ENCODE measurements at places on chromosomes 13 and 19.

DNA sequence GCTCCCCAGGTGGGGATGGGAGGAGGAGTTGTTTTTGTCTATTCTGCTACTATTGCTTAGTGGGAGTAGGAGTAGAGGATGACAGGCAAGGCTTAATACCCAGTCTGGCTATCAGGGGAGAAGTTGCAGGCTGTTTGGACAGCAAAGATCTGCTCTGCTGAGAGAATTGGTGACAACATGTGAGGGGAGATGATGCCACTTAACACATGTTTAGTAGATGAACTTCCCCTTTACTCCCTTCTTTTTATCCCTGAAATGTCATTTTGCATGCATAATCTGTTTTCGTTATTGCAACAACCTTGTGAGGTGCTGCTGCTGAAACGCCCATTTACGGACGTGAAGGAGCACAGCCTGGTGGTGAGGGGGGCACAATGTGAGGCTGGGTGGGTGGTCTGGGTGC is 3.0 kb upstream of the CYP4F12 start:
- no peak for DNase-seq

DNA sequence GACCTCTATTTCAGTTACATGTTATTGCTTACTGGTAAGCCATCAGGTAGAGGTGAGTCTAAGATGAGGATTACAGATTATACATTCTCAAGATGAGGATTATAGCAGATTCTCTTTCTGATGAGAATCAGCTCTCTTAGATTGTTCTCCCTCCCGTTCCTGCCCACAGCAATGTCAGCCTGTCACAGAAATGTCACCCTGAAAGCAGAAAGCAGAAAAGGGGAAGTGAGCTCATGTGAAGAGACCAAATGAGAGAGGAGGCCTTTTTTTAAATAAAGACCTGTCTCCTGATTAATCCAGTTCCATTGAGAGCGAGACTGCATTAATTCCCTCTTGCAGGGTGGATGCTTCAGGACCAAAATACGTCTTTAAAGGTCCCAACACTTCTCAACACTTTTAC is 445.6 kb downstream of the KCTD12 start:
- no peak for DNase-seq

DNA sequence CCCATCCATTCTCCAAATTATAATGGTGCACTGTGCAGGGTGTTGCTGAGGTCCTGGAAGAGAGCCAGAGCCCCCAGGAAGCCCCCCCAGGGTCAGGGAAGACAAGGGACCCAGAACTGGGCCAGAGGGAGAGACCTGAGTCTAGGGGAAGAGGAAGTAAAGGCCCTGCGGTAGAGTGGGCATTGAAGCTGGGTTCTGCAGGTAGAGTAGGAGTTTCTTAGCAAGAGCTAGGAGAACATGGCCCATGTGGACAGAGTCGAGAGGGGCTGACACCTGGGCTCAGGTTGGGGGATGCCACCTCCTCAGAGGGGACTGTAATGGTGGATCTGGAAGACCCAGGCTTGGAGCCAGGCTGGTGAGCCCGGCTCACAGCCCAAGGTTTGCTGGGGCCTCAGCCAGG is 17.0 kb upstream of the ONECUT3 start:
- no peak for DNase-seq

- DNase-seq, result no peak
Measured at GRCh38 chr19:47509170-47509847, 5.6 kb downstream of the NAPA start.

DNA sequence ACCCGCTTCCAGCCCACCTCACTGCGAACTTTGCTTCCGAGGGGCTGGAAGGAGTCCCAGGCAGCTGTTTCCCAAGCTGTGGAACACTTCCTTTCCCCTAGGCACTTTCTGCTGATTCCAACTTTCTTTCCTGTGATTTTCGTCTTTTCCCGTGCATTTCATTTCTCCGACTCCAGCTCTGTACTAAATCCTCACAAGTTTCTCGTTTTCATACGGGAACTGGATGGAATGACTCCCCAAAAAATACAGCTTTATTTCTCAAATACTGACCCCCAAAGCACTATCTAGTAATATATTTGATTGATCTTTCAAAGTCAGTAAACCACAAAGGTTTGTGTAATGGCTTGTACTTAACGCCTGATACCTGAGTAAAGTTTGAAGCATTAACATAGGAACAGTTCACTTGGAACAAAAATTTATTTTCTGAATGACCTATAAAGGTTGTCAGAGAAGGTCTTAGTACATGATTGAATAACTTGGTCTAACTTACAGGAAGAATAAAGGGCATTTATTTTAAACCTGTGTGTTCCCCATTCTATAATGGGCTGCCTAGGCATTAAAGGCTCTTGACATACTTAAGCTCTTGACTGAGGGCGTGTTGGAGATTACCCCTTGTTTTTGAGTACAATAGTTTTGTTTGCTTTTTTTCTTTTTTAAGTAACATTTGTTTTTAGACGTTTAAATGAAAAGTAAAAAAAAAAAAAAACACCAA is 1.3 kb upstream of the PCDH9 start:
- DNase-seq, result no peak

GRCh38 chr13:80149736-80150135 is 191.2 kb downstream of the SPRY2 start:
- no peak for DNase-seq

GRCh38 chr13:37192956-37193355 is 87.5 kb upstream of the CSNK1A1L start:
- DNase-seq, result no peak

DNA sequence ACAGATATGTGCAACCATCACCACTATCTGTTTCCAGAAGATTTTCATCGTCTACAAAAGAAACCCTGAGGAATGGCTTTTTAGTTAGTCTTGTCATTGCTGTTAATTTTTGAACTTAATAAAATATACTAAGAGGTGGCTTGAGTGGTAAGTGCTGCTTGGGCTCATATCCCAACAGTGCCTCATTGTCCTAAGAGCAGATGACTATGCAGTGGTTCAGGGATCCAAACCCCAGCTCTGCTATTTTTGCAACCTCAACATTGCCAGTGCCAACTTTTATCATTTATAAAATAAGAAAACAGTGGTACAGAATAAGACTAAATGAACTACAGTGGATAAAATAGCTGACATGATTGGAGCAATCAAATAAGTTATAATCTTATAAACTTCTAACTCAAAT is 123.2 kb upstream of the SLC7A1 start:
- no peak for DNase-seq

- no peak for DNase-seq
Measured at GRCh38 chr19:46271481-46272197, 25.2 kb upstream of the HIF3A start.

GRCh38 chr19:30966486-30966885 is 382.8 kb downstream of the TSHZ3 start:
- DNase-seq, result no peak

DNA sequence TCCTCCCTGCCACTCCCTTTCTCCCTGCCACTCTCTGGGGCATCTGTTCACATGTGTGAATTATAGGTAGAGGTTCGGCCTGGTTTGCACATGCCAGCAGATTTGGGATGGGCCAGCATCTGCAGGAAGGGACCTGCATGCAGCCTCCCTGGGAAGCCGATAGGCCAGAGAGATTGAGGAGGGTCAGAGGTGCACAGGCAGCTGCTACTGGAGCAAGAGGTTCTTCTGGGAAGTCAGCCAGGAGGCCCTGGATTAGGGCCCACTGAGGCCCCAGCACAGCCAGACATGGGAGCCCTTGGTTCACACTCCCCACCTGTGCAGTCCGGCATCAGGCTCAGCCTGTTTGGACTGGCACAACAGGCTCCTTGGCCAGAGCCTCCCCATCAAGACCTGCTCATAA is 12.1 kb downstream of the TUBA3C start:
- no peak for DNase-seq

- no peak for DNase-seq
Measured at GRCh38 chr13:108985166-108985565, 355.8 kb downstream of the MYO16 start.

- no peak for DNase-seq
Measured at GRCh38 chr13:76849493-76849892, 36.7 kb downstream of the KCTD12 start.

DNA sequence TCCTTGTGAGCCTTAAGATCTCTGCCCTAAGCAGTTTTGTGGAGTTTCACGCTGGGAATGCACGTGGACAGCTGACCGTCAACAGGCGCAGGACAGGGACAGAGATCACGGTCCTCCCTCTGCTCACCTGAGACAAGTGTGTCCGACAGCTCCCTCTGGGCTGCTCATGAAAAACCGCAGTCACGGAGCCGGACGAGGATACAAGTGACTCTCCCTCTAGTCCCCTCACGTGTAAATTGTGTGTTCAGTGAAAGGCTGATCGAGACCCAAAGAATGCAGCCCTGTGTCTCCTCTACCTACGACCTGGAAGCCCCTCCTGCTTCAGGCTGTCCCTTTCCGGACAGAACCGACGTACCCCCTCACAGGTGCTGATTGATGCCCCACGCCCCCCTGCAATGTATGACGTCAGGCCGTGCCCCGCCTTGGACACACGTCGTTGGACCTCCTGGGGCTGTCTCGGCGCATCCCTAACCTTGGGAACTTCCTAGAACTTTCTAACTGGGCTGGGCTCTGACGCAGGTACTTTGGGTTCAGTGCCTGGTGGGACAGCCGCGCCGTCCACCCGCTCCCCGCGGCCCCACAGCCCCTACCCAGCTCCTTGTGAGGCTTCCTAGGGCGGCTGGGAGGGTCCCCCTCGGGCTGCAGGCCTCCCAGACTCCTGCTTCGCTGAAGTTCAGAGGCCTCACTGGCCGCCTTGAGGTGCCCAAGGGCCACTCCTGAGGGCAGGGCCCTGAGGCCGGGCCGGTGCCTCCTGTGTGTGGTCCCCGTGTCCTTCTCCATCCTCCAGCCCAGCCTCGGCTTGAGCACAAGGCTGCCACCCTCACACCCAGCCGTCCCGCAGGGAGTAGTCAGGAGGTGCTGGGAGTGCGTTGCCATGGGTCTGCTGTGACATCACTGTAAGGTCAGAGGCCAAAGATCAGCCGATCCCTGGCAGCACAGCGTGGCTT is at the start of gene C13orf46:
Gene C13orf46, minus strand, starts transcription at position 859 of the 947 bp plus-strand sequence. Its CDS starts 79 bp downstream, at position 780.
- DNase-seq, result no peak

DNA sequence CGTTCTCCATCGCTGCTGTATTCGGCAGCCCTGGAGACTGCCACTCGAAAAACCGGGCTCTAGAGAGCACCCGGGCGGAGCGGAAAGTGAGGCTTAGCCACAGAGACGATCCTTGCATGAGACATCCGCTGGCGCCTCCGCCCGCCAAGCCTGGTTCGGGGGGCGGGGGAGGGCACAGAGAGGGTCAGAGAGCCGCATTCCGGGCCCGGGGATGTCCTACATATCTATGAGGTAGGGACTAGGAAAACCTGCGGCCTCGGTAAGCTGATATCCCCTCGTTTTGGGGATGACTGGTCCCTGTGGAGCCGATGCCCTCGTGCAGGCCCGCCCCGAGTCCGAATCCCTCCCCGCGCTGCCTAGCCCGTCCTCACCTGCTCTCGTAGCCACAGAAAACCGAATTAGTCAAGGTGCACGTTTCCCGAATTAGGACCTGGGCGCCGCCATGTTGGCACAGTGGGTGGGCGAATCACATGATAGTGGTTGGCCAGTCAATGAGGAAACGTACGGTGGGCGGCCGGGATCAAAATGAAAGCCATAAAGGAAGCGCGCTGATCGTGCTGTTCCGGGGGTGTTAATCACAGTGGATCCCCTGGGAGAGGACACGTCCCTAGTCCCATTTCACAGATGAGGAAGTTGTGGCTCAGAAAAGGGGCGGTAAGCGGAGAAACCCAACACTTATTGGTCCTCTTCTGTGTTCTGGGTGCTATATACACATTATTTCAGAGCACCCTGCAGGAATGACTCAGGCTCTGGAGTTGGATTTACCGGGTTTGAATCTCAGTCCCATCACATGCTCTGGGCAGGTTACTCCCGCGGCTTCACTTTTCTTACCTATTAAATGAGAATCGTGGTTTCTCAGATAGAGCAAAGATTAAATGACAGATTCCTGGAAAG is at the start of gene TRMT1:
Gene TRMT1, minus strand, starts transcription at position 459 of the 894 bp plus-strand sequence. Its CDS starts 341 bp downstream, at position 118.
- DNase-seq, result peak; percentile 70

GRCh38 chr19:9531933-9532332 is 6.5 kb downstream of the ZNF426 start:
- DNase-seq, result no peak

DNA sequence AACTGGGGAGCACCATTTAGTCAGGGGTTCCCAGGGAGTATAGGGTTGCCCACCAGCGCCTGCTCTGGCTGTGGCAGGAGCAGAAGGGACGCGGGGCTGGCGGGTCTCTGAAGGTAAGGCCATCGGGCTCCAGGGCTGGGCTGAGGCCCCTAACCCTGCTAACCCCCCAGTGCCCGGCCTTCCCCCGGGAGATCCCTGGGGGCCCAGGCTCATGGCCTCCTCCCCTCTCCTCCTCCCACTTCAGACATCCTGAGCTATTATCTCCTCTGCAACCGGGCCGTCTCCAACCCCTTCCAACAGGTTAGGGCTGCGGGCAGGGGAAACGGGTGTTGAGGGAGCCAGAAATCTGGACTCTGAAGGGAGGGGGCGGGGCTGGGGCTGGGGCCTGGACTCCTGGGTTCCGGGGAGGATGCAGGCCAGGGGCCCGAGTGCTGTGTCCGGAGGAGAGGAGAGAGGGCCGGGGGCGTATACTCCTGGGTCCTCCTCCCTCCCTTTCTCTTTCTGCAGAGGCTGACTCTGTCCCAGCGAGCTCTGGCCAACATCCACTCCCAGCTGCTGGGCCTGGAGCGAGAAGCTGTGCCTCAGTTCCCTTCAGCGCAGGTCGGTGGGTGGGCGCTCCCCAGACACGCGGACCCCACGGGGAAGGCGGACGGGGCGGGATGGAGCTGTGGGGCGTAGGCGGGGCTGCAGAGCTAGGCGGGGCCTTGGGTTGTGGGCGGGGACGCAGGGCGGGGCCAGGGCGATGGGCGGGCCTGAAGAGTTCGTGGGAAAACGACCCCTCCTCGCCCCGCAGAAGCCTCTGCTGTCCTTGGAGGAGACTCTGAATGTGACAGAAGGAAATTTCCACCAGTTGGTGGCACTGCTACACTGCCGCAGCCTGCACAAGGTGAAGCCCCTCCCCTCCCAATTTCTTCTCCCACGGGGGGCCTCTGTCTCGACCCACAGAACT is 15.3 kb downstream of the TTYH1 start:
- DNase-seq, result no peak

GRCh38 chr13:44368062-44368591 is 5.5 kb upstream of the SERP2 start:
- no peak for DNase-seq

- DNase-seq, result no peak
Measured at GRCh38 chr13:59842507-59842906, 321.2 kb downstream of the DIAPH3 start.

DNA sequence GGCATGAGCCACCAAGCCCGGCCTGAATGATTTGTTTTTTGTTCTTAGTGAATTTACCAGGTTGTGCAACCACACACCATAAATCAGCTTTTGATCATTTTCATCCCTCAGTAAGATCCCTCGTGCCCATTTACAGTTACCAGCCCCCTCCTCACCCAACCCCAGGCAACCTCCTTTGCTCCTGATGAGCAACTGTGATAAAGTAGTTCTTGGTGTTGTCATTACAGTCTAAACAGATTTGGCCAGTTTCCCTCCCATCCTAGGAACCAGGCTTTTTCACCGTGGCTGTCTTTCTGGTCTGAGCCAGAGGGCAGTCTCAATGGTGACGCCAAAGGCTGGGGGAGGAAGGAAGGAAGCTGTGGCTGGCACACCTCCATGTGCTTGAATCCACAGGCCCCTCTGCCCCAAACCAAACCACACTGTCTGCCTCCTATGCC is 61.2 kb upstream of the WDFY2 start:
- no peak for DNase-seq

All from stimulated activated CD4-positive, alpha-beta T cell treated with anti-CD3 and anti-CD28 coated beads, TNF-alpha, amount 100 ng/mL, for 1 hour (primary cell).